PC-3 (cell line): ENCODE measurements at places on chromosomes 12 and 14. TPM values are rescaled to one million over a fixed set of nuclear protein-coding genes. Genes with fewer than 3 reads are reported as not detected.

Gene ALDH1L2
- total RNA-seq = 0.15 and 0.40 TPM in 2 replicates

Gene SERPINA12
- not detected in 2 replicates for total RNA-seq

Gene TEX52
- total RNA-seq = not detected in 2 replicates

Gene SPIC
- not detected in 2 replicates for total RNA-seq

Gene PLA2G1B
- total RNA-seq = not detected in 2 replicates

Gene ALDH2
- total RNA-seq = 0.35 and 2.0 TPM in 2 replicates

Gene BHLHE41
- 77.6 and 81.0 TPM in 2 replicates for total RNA-seq

Gene DAO
- not detected in 2 replicates for total RNA-seq

Gene APOF
- total RNA-seq = not detected in 2 replicates

Gene SLCO1C1
- not detected in 2 replicates for total RNA-seq

Gene GPRC5D
- not detected in 2 replicates for total RNA-seq

Gene RAB15
- total RNA-seq = 20.6 and 27.0 TPM in 2 replicates
